ENCODE measurements at places on chromosomes 1 and 21.

- DNase-seq, result no peak
These were observed 3.9 kb downstream of the NIT1 start for GRCh38 chr1:161121834-161122233.

GRCh38 chr1:211548321-211549091 lies 30.5 kb downstream of the SLC30A1 start:
- DNase-seq, result no peak

GRCh38 chr21:34994766-34995631 lies 54.1 kb downstream of the RUNX1 start:
- no peak for DNase-seq

GRCh38 chr1:10835822-10836421 lies 39.5 kb upstream of the CASZ1 start:
- peak; percentile 77 for DNase-seq

DNA sequence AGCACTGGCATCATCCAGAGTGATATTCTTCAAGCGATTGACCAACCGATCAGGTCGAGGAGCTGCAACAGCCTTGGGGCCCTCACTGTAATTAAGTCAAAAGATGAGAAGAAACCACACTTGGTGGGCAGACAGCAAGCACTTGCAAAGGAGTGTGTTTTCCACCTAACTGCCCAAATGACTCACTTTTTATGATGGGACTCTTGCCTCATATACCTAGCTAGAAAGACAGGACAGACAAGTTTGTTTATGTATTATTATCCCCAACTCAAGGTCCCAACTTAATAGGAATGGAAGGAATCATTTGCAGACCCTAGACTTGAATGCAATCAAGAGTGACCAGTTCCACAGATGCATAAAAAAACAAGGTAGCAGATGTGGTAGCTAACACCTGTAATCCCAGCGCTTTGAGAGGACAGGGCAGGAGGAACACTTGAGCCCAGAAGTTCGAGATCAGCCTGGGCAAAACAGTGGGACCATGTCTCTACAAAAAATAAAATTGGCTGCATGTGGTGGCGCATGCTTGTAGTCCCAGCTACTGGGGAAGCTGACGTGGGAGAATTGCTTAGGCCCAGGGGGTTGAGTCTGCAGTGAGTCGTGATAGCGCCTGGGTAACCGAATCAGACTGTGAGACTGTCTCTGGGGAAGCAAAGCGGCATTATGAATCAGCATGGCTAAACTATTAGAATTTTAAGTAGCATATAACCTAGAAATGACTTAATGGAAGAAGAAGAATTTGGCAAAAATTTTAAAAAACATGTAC lies 2.3 kb upstream of the NRAS start:
- no peak for DNase-seq

- DNase-seq, result no peak
These were observed 6.1 kb downstream of the AADACL4 start for GRCh38 chr1:12649971-12650421.

Measured in HAP-1 (cell line).